ENCODE measurements at places on chromosomes 1 and 21.

- DNase-seq, result no peak
These were observed 160.6 kb downstream of the ST6GALNAC5 start for GRCh38 chr1:77027847-77028246.

GRCh38 chr1:210603123-210603522 lies 274.4 kb downstream of the HHAT start:
- no peak for DNase-seq

- no peak for DNase-seq
These were observed 4.5 kb upstream of the LEFTY2 start for GRCh38 chr1:225945564-225945963.

GRCh38 chr1:224432146-224432545 lies 2.5 kb downstream of the WDR26 start:
- DNase-seq, result no peak

DNA sequence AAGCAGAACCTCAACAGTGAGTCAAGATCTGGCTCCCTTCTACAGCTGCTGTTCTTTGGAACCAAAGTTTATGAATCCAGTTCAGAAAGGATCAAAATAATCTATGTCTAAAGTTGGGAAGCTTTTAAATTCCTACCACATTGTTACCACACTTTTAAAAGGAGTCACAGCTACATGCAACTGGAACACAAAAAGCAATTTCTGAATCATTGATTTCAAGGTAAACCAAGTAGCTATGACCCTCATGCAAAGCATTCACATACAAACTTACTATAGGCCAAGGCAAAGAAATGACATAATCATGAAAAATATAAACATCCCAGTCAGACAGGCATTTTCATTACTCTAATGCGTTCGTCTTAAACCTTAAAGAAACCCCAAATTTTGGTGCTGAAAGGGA lies 3.5 kb downstream of the SIPA1L2 start:
- DNase-seq, result no peak

DNA sequence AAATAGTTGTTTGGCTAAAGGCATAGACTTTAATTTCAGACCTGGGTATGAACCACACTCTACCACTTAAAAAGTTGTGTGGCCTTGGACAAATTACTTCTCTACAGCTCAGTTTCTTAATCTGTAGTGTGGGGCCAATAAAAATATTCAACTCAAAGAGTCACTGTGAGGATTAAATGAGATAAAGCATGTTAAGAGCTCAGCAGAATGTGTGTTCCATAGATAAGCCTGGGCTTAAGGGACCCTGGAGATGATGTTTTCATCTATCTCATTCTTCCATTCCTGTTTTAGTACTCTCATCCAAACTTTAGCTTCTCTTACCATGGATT lies 17.7 kb downstream of the S100A10 start:
- DNase-seq, result no peak
